ENCODE measurements at places on chromosomes 2 and 18.

DNA sequence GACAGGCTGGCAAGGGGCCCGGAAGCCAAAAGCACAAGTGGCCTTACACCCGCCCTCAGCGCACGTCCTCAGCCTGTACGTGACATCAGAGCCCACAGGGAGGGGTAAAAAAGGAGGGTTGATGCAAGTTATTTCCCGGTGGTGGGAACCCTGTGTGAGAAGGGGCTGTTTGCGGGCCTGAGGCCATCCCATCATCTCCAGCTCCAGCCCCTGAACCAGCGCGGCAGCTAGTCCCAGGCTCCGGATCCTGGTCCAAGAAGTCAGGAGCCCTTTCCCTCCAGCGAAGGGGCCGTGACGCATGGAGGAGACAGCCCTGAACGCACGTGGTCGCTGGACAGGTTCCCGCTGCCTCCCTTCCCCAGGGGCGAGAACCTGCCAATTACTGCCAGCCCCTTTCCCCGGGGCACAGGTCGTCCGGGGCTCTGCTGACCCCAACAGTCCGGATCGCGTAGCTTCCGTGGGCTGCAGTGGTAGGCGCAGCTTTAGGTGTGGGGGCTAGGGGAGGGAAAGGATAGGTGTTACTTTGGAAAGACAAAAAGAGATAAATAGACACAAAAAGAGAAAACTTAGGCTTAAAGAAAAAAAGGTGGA, 1.3 kb upstream of the LRP2 start:
- DNase-seq: peak; percentile 9

DNA sequence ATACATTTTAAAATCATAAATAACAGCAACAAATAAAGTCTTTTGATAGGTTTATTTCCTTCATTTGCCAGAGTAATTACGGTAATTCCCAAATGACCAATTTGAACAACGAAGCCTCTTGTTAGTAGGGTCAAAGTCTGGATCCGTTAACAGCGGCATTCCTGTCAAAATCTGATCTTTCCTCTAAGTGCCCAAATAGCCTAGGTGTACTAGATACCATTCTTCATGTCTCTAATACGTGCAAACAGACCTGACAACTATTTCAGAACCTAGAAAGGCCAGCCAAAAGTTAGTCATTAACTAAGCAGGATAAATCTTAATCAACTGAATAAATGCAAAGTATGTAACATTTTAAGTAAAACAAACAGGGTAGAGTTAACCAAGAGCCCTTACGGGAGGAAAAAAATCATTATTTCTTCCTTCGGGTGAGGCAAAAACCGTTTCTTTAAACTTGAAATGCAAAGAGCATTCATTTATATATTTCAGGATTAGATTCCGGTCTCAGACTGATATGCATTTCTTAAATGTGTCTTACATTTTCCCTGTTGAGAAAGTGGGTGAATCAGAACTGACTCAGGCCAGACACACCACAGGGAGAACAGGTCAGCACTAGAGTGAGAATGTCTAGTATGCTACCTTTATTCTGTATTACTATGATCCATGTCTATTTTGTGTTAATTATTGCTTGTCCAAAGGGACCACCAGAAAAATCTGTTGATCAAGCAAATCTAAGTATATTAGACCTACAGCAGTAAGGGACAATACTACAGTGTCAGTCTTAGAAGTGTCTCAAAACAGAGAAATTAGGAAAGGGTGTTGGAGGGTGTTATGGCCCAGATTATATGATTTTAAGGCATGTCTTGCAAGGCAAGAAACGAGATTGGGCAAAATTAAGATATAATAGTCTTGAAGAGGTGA, 141.5 kb upstream of the NDUFV2 start:
- peak; percentile 81 for DNase-seq

DNA sequence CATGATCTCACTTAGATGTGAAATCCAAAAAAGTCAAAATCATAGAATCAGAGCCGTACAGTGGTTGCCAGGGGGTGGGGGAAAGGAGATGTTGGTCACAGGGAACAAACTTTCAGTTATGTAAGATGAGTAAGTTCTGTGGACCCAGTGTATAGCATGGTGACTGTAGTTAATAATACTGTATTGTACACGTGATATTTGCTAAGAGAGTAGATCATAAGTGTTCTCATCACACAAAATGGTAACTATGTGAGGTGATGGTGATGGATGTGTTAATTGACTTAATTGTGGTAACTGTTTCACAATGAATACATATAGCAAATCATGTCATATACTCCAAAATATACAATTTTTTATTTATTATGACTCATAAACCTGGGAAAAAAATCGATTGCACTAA, 202.1 kb upstream of the SMAD7 start:
- DNase-seq: no peak

- no peak for DNase-seq
These were observed 92.2 kb downstream of the DPP4 start for GRCh38 chr2:161981679-161982250.

DNA sequence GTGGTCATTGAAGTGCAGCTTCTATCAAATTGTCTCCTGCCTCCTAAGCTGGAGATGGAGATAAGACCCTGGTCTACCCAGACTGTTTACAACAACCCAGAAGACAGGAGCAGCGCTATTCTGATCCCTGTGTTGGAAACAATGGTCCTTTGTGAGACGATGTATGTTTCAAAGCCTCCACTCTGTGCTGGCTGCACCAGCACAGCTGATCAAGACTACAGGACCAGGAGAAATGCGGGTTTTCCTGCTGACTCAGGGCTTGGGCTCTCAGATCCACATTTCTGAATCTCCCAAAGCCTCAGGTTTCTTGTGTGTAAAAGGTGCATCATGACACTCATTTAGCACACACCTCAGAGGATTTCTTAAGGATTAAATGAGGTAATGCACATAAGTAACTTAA, 92.0 kb downstream of the POU3F3 start:
- no peak for DNase-seq

- no peak for DNase-seq
These were observed 107.9 kb downstream of the B3GNT2 start for GRCh38 chr2:62303788-62304187.

- DNase-seq: peak; percentile 67
These were observed 19.5 kb upstream of the CFAP36 start for GRCh38 chr2:55500025-55500424.

GRCh38 chr2:83172841-83173240, 1286.2 kb downstream of the SUCLG1 start:
- peak; percentile 52 for DNase-seq

- no peak for DNase-seq
These were observed 207.8 kb downstream of the RND3 start for GRCh38 chr2:150279686-150280085.

DNA sequence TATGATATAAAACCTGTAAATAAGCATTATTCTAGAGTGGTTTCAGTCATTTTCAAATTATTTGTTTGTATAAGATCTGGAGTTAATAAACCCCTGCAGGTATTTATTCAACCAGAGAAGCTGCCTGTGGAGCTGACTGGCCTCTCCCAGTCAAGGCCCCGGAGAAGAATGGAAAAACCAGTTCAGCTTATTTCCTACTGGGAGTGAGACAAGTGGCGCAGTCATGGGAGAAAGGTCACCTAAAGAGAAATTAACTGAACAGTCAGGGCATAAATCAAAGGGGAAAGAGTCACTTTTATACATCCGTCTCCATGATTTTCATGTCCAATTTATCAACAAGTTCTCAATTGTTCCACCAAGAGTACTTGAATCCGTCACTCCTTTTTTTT, 240.9 kb downstream of the RNF152 start:
- no peak for DNase-seq

DNA sequence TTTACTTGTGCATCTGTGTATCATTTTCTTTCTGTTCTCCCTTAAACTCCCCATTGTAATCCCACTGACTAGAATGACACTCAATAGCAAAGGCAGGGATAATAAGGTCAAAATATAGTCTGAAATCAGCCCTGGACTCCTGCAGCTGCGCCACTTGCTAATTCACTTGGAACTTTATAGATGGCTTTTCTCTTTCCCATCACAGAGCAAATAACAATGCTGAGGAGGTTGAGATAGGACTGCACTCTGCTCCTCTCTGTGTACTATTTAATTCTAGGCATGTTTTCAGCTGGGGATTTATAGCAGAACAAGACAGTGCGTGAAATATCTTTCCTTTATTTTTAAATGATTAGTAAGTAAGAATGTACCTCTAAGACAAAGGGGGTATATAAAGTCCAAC, 324.2 kb downstream of the LNPK start:
- no peak for DNase-seq

DNA sequence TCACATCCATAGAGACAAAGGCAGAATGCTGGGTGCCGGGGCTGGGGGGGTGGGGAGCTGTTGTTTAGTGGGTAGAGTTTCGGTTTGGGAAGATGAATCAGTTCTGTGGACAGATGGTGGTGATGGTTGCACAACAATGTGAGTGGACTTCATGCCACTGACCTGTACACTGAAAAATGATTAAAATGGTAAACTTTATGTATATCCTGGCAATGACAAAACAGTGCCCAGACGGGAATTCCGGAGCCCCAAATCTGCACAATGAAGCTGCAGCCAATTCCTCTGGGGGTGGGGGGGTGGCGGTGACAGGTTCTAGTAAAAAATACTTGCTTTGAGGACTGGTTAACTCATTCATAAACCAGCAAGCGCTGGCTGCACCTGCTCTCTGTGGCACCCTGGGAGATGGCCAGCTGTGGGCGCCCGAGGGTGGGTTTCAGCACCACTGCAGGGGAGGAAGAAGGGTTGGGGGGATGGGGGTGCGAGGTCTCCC, 81.8 kb upstream of the HPCAL1 start:
- DNase-seq: no peak

GRCh38 chr2:159902722-159903121, 104.7 kb upstream of the CD302 start:
- no peak for DNase-seq

- DNase-seq: peak; percentile 34
These were observed 22.4 kb downstream of the NCOA1 start for GRCh38 chr2:24513281-24514071.

DNA sequence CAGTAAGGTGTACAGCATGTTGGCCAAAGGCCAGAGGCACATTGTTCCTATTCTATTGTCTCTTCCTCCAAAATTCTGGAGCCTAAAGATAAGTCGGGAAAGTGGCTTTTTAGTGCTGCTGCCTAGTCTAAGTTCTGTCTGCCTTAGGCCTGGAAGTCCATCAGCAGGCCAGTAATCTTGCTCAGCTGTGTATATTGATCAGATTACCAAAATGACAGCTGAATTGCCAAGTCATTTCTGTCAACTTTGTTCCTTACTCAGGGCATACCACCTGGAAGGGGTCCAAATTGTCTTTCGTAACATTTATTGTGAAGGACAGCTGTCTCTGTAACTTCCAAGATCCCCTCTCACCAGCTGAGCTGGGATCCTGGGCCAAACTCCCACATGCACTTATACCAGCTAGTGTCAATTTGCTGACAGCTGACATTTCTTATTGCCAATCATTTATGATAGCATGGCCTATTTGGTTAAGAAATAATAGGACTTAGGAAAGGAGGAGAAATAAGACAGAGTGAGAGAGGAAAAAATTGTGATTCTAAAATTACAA, 116.8 kb upstream of the FSHR start:
- no peak for DNase-seq

DNA sequence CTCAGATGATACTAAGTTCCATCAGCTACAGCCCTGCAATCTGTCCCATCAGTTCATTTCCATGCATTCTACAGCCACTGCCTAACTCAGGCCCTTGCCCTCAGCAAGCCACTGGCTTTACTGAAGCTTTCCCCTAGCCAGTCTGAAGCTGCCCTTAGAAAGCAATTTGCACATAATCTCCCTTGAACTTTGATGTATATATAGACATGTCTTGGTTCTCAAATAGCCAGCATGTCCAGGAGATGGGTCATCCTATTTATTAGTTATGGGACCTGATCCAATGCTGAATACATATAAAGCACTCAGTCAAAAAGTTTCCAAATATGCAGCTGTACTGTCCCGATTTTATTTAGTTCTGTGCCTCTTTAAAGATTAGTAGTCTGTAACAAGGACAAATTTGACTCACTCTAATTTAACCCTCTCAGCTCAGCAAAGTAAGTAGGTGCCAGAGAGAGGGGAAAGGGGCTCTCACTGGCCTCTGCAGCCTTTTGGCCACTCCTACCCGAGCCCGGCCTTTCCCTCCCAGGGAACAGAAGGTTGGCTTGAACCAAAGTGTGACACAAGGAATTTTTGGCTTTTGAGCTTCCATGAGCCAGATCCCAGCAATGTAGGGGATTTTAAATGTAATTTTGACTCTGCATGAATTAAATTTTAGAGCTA, 70.7 kb downstream of the CCDC93 start:
- DNase-seq: peak; percentile 42

DNA sequence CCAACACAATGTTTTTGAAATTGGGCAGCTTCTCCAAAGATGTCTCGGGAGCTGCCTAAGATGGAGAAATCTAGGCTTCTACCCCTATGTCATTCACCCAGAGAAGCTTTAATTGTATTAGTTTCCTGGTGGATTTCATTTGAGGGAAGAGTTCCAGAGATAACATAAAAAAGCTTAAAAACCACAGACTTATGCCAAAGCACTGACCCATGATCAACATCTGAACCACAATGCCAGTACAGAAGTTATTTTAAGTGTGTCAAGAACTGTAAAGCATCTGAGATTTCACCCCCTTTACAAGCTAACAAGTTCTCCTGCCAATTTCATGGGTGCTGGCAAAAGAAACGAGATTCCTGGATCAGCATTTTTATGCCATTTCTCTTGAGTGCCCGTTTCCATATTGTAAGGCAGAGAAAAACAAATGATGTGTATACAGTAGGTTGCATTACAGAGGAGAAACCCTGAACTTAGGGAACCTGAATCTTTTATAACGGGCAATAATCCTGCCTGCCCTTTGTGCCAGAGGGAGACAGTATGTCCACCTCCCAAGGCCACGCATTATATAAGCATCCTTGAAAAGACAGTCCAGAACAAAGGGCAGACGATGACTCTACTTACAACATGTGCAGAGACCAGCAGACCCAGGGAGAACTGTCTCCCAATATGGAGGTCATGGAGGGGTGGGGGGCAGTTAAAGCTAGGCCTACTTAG, 44.1 kb downstream of the MREG start:
- DNase-seq: no peak

DNA sequence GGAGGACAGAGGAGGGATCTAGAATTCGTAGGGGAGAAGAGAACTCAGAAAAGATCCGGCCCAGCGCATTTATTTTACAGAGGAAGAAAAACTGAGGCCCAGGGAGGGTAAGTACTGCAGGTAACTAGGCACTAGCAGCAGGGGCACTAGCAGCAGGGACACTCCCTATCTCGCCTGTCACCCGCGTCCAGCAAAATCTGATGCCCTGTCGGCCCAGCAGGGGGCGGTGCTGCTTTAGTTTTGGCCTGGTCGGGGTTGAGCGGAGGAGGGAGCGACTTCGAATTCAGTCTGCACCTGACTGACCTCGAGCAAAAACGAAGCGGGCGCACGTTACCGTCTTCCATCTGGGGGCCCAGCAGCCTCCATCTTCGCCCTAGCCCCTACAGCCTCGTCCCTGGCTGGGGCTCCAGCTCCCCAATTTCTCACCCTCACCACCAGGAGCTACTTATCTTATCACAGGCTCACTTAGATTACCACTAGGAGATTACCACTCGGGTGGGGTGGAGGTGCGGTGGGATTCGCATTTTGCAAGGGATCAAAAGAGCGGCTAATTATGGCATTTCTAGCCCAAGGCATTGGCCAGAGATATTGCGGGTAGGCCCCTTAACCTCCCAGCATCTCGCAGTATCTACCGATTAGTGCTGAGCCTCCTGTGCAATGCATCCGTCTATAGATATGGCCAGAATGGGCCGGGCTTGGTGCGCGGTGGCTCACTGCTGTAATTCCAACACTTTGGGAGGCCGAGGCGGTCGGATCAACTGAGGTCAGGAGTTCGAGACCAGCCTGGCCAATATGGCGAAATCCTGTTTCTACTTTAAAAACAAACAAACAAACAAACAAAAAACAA, 17.8 kb upstream of the CD8A start:
- peak; percentile 68 for DNase-seq

All from fibroblast of skin of back (primary cell).